ENCODE measurements at places on chromosomes 6 and 20. TPM values are rescaled to one million over a fixed set of nuclear protein-coding genes. Genes with fewer than 3 reads are reported as not detected.

Gene CRIP3
- total RNA-seq = 2.2 TPM

Gene KHDC1L
- total RNA-seq = not detected

- H3K4me3 ChIP-seq = peak overlapping the region; percentile 65
- DNase-seq = peak; percentile 72
- peak overlapping the region; percentile 94 for H3K27ac ChIP-seq
- peaks cover 49% of the 10 kb centered on the region for H3K4me1 ChIP-seq
- H3K36me3 ChIP-seq = peaks cover 4% of the 10 kb centered on the region
Observed at GRCh38 chr20:3794701-3795420, 1.2 kb upstream of the CDC25B start.

Gene OTOR
- total RNA-seq = not detected

DNA sequence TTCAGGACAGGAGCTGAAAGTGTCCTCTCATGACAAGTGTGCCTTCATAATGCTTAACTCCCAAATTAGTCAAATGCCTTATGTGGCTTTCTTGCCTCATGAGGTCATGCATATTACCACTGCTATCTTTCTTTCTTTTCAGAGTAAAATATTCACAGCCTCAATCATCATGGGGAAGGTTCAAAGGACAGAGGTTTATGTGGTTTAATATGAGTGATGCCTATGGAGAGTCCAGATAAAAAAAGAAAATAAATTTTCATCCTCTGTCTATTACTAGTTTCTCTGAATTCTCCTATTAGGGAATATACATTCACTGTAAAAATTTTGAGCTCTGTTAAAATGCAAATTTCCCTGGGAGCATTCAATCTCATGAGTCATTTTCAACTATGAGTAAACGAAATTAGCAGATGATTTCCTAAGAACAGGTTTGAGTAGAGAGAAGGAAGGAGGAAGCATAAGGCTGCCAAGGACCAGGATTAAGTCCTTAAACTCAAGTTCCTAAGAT, 396.9 kb upstream of the ADGRB3 start:
- DNase-seq = no peak
- H3K4me1 ChIP-seq = no peaks in the 10 kb centered on the region
- H3K4me3 ChIP-seq = no peak overlapping the region
- no peaks in the 10 kb centered on the region for H3K27me3 ChIP-seq
- no peak overlapping the region for H3K27ac ChIP-seq

DNA sequence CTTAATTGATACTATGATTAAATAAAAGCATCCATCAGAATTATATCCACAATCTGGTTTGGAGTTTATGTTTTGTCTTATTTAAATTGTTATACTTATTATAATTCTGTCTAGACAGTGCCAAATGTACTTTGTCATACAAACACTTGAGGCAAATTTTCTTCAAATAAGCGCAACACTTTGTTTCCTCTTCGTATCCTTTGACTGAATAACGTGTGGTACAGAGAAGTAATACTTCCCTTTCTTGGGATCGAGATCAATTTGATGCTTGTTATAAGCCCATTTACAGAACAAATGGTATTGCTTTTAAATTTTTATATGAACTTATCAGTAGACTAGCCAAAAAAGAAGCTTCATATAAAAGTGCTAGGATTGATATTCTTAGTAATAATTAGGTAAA, 111.0 kb downstream of the ATG5 start:
- H3K27ac ChIP-seq = no peak overlapping the region
- no peak overlapping the region for H3K4me3 ChIP-seq
- H3K27me3 ChIP-seq = no peaks in the 10 kb centered on the region
- DNase-seq = no peak

DNA sequence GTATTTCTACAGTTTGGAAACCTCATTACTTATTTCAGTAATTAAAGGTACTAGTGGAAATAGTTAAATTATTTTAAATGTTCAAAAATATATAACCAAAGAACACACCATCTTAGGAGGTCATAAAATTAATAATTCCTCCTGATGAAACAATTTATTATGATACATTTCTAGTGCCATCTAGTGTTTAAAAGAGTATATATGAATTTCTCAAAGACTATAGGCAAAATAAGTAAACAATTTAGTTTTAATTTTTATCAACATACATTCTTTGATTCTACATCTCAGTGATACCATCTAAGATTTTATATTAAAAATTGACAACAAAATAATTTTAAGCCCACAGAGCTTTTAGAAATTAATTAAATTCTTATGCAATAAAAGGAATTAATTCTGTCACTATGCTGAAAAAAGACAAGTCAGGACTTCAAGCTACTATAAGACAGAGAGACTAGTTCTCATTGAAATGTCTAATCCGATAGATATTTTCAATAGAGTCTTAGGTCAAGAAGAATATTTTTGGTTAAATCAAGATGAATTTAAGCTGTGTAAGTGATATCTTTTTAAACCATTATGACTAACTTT, 107.8 kb upstream of the RNF217 start:
- DNase-seq = no peak
- H3K27me3 ChIP-seq = no peaks in the 10 kb centered on the region
- H3K27ac ChIP-seq = no peak overlapping the region
- H3K36me3 ChIP-seq = no peaks in the 10 kb centered on the region
- H3K4me3 ChIP-seq = no peak overlapping the region

- H3K27me3 ChIP-seq = peaks cover 10% of the 10 kb centered on the region
- no peak overlapping the region for H3K4me3 ChIP-seq
- no peak for DNase-seq
Observed at GRCh38 chr6:68641172-68641571, 6.1 kb downstream of the ADGRB3 start.

GRCh38 chr6:113558966-113559365, 298.2 kb upstream of the MARCKS start:
- H3K27me3 ChIP-seq = no peaks in the 10 kb centered on the region
- DNase-seq = no peak

DNA sequence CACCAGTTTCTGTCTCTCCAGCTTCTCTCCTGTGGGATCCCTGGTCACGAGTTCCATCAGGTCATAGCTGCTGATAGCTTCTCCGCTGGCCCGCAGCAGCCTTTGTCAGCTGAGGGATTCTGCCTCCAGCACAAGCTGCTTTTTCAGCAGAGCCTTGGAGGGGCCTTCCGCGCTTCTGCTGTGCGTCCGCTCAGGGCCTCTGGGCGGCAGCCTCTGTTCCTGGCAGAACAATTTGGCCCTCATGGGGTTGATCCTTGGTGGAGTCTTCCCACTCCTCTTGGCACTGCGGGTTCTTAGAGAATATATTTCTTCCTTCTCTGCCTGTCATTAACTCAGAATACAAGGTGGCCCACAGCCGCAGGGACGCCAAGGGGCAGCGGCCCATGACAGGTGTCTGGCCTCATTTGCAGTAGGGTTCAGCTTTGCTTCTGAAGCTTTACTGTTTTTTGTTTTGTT, 158.8 kb downstream of the DTNBP1 start:
- peaks cover 37% of the 10 kb centered on the region for H3K4me1 ChIP-seq
- no peaks in the 10 kb centered on the region for H3K27me3 ChIP-seq
- H3K4me3 ChIP-seq = peak overlapping the region; percentile 35
- peaks cover 62% of the 10 kb centered on the region for H3K36me3 ChIP-seq
- peak overlapping the region; percentile 55 for H3K27ac ChIP-seq

DNA sequence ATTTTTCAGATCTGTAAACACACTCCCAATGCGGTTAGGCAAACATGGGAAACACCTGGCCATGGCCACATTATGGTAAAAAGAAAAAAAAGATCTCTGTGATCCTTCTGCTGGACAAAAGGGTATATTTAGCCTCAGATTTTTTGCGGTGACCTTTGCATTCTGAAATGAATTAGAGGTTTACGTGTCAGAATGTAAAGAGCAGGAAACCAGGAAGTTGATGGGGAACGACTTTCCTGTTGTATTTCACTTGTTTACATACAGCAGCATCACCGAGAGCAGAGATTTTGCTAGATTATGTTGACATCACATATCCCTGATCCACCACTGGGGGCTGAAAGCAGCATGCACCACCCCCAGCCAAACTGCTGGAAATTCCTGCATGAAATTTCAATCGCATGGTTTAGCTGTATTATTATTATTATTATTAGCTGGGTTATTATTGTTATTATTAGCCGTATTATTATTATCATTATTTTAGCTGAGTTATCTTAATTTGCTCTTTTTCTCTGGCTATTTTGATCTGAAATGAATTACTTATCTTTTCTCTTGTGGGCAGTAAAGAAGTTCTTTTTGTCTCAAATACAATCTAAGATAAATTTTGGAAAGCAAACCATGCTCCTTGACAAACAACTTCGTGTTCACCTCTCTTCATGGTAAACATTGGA, 189.4 kb downstream of the ZFP64 start:
- no peaks in the 10 kb centered on the region for H3K27me3 ChIP-seq
- DNase-seq = no peak

Gene CPXM1
- 2.0 TPM for total RNA-seq

DNA sequence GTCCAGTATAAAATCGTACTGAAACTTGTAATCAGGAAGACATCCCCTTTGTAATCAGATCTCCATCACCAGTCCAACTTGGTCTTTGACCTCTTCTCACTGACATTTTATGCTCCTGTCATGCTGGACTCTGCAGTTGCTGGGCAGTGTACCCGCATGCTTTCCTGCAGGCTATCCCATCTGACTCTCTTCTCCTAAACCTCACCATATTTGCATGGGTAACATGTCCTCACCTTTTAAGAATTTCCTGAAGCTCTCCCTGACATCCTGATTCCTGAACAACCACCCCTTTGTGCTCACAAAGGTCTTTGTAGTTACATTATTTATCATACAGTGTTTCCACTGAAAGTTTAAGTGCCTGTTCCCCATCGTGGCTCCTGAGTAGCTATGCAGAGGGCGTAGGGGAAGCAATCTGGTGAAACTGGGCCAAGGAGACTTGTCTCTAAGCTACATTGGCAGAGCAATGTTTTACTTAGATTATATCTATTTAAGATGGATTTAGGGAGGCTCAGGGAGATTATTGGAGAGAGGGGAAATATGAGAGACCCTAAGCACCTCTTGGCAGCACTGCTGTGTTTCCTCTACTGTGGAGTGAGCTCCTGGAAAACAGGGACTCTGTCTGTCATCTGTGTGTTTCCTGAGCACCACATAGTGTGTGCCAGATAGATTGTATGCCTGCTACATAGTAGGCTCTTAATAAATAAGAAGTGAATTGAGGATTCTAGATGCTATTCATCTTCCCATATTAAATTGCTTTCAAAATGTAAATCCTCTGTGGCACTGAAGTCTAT, 124.0 kb downstream of the LAMA2 start:
- H3K27ac ChIP-seq = no peak overlapping the region
- no peak overlapping the region for H3K4me3 ChIP-seq
- no peak for DNase-seq
- no peaks in the 10 kb centered on the region for H3K27me3 ChIP-seq

- H3K4me1 ChIP-seq = no peaks in the 10 kb centered on the region
- no peak overlapping the region for H3K27ac ChIP-seq
- no peaks in the 10 kb centered on the region for H3K27me3 ChIP-seq
- no peaks in the 10 kb centered on the region for H3K36me3 ChIP-seq
- H3K4me3 ChIP-seq = no peak overlapping the region
Observed at GRCh38 chr6:123418071-123418470, 218.7 kb downstream of the TRDN start.

Gene VGLL2
- not detected for total RNA-seq
